ENCODE measurements at places on chromosomes 3 and 15.

- no peak for DNase-seq
These were observed at the start of gene CTXN2 for GRCh38 chr15:48191574-48192225. Gene CTXN2, plus strand, starts transcription at chr15:48191665. Its CDS starts 9,636 bp downstream, at chr15:48201301.

- no peak for DNase-seq
These were observed 23.4 kb downstream of the FOXL2 start for GRCh38 chr3:138923531-138923994.

DNA sequence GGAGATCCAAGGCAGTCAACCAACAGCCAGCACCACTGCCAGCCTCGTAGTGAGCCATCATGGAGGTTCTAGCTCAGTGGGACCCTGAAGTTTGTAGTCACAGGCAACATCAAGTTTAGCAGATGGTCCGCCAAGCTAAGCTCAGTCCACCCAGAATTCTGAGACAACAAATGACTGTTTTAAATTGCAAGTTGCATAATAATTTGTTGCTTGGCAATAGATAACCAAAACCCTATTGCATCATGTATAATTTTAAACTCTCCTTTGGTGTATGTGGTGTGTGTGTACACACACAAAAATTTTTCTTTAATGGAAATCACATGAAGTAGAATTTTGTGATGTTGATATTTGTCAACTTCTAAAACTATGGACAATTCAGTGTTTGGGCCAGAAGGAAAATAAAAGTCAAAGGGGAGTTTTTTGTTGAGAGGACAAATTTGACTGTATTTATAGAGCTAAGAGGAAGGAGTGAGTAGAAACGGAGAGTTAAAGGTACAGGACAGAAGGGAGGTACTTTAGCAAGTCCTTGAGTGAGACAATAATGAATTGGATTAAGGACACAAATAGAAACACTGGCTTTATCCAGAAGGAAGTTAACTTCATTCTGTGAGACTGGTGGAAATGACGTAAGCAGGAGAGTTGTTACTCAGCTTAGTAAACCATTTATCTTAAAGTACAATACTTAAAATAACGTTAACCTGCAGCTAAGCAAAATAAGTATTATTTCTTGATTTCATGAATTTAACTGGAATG lies 83.6 kb downstream of the NCEH1 start:
- DNase-seq: no peak

GRCh38 chr15:87606971-87607370 lies 649.6 kb downstream of the NTRK3 start:
- DNase-seq: no peak

DNA sequence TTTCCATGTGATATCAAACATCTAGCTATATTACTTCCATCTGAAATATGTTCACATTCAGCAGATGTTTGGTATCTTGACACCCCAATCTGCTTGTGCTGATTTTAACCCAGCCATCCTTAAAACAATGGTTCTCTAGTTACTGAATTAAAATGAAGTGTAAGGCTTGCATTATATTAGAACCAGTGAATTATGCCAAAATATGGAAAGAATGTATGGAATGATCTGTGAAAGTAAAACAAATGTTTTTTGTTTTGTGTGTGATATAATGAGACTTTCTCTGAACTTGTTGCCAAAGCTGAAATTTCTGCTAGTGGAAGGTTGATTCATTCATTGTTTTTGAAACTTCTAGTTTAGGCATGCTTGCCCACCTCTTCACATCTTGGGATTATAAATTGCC lies 317.1 kb downstream of the MEX3B start:
- DNase-seq: no peak

- DNase-seq: no peak
These were observed 82.0 kb downstream of the TIGIT start for GRCh38 chr3:114375608-114376421.

- no peak for DNase-seq
These were observed 16.3 kb downstream of the ZIC1 start for GRCh38 chr3:147425388-147425850.

GRCh38 chr3:30644615-30645014 lies 38.2 kb downstream of the TGFBR2 start:
- DNase-seq: no peak

DNA sequence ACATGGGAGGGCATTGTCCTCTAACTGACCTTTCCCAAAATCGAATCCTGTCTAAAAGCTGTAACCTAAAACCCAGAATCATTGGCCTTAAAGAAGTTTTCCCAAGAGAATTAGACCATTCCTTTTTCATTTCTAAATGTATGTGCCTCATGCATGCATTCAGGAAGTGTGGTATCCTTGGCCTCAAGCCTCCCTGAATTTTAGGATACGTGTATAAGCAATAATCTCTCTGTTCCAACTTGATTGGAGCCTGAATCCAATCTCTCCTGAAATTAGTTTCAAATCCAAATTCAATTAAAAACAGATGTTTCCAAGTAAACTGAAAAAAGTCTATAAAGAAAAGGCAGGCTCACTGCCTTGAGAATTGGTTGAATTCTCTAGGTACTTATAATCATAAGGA lies 86.0 kb upstream of the VEPH1 start:
- DNase-seq: no peak

- DNase-seq: no peak
These were observed 700.5 kb upstream of the NAALADL2 start for GRCh38 chr3:174158674-174159073.

- no peak for DNase-seq
These were observed 15.5 kb downstream of the DLEC1 start for GRCh38 chr3:38054499-38055001.
